ENCODE measurements at places on chromosomes 4 and X.

GRCh38 chr4:70808151-70808550, 31.5 kb downstream of the GRSF1 start:
- DNase-seq: no peak

GRCh38 chr4:107999932-108000539, 10.3 kb downstream of the HADH start:
- DNase-seq: no peak

DNA sequence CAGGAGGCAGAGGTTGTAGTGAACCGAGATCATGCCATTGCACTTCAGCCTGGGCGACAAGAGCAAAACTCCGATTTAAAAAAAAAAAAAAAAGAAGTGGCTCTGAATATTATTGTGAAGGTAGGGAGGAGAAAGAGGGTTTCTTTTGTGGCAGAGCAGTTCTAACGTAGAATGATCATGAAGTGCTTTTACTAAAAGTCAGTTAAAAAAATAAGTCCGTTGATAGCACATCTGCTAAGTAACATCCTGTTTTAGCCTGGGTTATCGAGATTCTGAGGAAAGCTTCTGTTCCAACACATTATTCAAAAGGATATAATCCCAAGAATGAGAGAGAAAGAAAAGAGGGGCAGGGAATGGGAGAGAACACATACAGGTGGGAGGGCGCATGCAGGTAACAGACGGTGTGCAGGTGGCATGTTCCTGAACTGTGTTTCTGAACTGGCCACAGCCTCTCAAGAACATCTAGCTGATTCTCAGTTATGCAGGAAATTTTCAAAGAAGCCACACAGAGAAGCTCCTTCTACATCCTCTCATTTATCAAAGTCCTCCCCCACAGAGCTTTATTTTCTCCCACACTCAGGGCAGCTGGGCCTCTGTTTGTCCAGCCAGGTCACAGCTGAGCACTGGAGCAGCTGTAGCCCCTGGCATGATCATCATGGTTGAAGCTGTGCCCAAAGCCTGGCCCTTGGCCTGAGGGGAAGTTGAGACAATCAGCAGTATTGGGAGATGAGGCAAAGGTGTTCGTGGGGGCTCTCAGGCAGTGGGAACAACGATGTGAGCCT, 342.3 kb downstream of the ZNF674 start:
- no peak for DNase-seq

DNA sequence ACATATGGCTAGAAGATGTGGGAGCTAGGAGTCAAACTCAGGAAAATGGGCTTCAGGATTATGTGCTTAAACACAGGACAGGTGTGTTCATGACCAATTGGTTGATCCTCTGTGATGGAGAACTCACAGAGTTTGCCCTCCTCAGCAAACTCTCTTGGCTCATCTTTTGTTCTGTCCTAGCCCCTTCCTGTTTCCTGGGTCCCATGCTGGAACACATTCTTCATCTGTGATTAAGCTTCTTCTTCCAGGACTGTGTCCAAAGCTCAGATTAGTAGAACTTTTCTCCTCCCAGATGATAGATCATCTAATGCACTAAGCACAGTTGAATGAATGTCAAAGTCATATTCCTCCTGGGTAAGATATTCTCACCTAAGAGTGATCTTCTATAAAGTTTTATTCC, 38.8 kb upstream of the TCEANC start:
- DNase-seq: no peak

GRCh38 chrX:49247916-49248811, 12.9 kb downstream of the CCDC22 start:
- no peak for DNase-seq

DNA sequence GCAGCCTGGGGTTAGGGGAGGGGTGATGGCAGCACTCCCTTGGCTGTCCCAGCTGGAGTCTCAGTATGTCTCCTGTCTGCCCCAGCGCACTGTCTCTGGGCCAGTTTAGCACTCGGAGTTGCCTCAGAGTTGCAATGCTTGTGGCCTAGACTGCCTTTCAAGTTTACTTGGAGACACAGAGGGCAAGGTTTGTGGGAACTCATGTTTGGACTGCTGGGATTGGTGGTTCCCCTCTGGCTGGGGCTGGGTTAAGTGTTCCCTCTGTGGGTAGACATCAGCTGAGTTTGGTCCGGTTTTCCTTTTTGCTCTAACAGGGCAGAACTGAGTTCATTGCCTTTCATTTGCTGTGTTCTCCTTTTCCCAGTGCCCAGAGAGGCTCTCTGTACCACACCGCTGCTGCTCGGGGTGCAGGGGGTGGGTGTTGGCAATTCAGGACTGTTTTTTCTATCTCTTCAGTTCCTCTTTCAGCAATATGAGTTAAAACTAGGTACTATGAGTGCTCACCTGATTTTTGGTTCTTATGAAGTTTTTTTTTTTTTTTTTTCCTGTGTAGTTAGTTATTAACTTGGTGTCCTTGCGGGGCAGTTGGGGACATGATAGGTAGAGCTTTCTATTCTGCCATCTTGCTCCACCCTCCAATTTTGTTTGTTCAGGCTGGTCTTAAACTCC, 17.2 kb downstream of the RAB33B start:
- DNase-seq: no peak
